ENCODE measurements at places on chromosomes 12 and 14.

- no peak for DNase-seq
These were observed 92.1 kb downstream of the ETV6 start for GRCh38 chr12:11741434-11742092.

- DNase-seq = no peak
These were observed 124.8 kb upstream of the NOS1 start for GRCh38 chr12:117485984-117486839.

- DNase-seq = no peak
These were observed 251.1 kb downstream of the MED13L start for GRCh38 chr12:116026346-116026745.

- DNase-seq = no peak
These were observed 56.1 kb downstream of the EMP1 start for GRCh38 chr12:13252616-13253015.

- no peak for DNase-seq
These were observed 111.3 kb upstream of the SLC16A7 start for GRCh38 chr12:59484575-59484974.

- DNase-seq = no peak
These were observed 3.0 kb upstream of the RBMS2 start for GRCh38 chr12:56518570-56518969.

Measured in CD4-positive, alpha-beta T cell treated with Interleukin-1 beta for 1 hour (primary cell).